ENCODE measurements at places on chromosomes 6 and 20. TPM values are rescaled to one million over a fixed set of nuclear protein-coding genes. Genes with fewer than 3 reads are reported as not detected.

GRCh38 chr20:37096415-37097041 is 731 bp upstream of the RBL1 start:
- no peak for DNase-seq

- peak; percentile 28 for DNase-seq
Observed at GRCh38 chr6:121436960-121437850, 1.8 kb downstream of the GJA1 start.

HLA-DPB1 gene
- total RNA-seq: 174 TPM

DNA sequence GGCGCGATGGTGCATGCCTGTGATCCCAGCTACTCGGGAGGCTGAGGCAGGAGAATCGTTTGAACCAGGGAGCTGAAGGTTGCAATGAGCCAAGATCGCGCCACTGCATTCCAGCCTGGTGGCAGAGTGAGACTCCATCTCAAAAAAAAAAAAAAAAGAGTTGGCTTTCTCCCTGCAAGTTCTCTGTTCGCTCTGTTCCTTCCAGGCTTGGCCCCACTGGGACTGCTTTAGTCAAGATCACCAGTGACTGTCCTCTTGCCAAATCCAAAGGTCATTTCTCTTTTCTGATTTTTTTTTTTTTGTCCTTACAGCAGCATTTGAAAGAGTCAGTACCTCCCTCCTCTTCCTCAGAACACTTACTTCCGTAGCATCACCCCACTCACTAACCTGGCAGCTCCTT is 10.8 kb upstream of the GNRH2 start:
- DNase-seq: no peak

DNA sequence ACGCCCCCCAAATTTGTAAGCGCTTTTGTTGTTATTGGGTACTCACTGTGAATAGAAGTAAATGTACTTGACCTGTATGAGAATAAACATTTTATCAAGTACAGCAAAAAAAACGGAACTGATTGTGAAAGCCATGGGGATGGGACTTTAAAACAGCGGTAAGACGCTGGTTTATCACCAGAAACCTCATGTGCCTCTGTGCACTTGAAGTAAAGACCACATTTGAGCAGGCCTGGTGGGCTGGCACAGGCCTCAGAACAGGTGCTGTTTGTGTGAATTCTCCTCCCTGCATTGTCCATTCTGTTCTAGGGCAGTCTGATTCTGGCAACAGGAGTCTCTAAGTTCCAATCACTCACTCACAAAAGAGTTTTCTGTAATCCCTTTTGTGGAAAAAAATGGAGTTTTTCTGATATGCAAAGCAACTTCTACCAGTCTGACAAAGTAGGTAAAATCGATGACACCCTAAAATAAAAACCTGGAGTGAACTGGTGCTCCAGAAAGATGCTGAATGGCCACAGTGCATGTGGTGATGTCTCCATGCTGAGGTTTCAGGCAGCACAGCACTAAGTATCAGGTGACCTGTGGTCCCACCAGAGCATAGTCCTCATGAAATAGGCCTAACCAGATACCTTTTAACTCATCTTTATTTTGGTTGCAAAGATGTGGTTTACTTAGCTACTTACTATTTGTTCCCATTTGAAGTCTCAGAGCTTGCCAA is 53.9 kb downstream of the STX7 start:
- DNase-seq: no peak

GRCh38 chr6:75349262-75349984 is 64.8 kb upstream of the TMEM30A start:
- DNase-seq: peak; percentile 31

DNA sequence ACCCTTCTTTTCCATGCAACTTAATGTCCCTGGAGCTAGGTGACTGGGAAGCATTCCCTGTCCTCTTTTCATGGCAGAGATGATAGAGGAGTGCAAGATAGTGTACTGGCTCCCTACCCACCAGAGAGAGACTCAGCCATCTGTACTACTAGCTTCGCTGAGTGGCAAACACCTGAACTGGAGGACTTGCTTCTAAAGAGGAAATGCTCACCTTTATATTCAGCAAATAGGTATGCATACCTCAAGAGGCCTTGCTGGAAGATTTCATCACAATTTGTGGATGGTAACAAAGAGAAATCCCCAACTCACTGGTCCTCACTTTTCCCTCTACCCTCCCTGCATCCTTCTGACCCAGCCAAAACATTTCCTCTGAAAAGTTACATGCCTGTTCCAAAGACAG is 124.1 kb downstream of the FOXA2 start:
- DNase-seq: no peak

PNISR gene
- total RNA-seq: 104 TPM

LRRN4 gene
- 0.43 TPM for total RNA-seq

- DNase-seq: no peak
Observed at GRCh38 chr6:82030761-82031503, 216.6 kb downstream of the IBTK start.

DNA sequence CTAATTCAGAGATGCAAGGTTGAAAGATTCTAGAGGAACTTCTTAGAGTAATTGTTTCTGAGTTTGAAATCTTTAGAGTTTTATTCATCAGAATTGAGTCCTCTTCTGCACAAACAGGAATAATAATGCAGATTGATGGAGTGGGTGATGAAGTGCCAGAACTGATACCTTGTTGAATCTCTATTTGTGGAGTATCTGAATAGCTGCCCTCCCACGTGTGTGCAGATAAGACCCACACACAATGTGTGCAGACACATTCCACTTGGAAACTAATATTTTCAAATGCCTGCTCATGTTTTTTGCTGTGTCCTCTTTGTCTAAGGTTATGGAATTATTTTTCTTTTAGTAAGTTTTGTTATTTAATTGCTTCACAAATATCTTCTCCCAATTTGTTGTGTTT is 1167.8 kb upstream of the MAP3K7 start:
- no peak for DNase-seq

RGS17 gene
- 3.5 TPM for total RNA-seq

LTB gene
- total RNA-seq: 4.9 TPM

COL11A2 gene
- 0.66 TPM for total RNA-seq

DNA sequence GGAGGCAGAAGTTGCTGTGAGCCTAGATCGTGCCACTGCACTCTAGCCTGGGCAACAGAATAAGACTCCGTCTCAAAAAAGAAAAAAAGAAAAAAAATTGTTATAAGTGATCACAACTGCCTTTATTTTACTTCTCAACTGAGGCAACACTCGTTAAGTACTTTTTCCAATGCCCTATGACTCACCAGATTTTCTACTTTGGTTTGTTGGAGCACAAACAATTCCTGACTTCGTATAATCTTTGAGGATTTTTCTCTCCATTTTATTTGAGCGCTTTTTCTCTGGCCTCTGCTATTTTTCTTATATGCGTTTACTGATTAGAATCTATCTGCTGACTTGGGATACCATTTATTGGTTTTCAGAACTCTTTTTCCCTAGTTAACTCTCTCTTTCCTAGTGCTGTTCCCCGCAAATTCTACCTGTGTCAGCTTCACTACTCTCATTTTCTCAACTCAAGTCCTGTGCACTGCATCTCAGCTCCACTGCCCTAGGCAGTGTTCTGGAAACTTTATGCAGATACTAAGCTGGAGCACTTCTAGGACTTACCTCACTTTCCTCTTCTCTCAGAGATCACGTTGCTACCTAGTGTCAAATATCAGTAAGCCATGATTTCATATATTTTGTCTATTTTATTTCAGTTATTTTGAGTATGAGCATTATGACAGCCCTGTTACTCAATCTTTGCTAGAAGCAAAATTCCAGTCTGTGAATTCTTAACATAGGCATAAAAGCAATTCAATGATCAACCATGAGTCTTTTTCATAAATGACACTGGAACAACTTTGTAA is 1120.1 kb upstream of the CITED2 start:
- no peak for DNase-seq

- DNase-seq: no peak
Observed at GRCh38 chr6:90048206-90048967, 154.1 kb downstream of the GJA10 start.

PDE10A gene
- total RNA-seq: 29.0 TPM

- no peak for DNase-seq
Observed at GRCh38 chr6:14055541-14055940, 62.0 kb upstream of the CD83 start.

DNA sequence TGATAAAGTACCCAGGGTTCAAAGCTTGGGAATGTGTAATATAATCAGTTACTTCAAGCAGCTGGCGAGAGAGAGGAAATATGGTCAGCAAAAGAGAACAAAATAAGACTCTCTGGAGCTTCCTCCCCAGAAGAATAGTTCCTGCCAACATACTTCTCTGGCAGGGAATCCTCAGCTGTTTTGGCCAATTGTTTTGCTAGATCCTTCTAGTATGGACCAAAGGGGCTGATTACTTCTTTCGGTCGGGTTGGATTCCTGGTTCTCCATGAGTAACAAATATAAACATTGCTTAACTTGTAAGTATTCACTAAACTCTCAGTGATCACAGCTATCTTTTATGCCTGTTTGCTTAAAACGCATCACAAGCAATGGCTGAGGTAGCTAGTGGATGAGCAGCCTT is 31.4 kb upstream of the FBXO9 start:
- DNase-seq: no peak

DNA sequence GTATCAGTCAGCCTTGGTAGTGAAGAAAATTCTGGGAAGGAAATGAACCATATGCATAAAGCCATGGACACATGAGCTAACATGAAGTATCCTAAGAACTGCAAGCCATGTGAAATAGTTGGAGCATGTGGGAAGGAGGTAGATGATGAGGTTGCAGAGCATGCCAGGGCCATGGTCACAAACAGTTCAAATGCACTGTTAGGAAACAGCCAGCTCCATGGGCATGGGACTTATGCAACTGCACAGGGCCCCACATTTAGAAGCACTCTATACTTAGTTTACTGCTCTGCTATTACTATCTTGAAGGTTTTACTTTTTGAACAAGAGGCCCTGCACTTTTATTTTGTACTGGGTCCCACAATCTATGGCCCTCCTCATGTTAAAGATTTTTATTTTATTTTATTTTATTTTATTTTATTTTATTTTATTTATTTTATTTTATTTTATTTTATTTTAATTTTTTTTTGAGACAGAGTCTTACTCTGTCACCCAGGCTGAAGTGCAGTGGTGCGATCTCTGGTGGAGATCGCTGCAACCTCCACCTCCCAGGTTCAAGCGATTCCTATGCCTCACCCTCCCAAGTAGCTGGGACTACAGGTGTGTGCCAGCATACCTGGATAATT is 169.1 kb downstream of the IBTK start:
- no peak for DNase-seq

LCA5 gene
- 5.7 TPM for total RNA-seq

EFCAB8 gene
- 0.20 TPM for total RNA-seq

DNA sequence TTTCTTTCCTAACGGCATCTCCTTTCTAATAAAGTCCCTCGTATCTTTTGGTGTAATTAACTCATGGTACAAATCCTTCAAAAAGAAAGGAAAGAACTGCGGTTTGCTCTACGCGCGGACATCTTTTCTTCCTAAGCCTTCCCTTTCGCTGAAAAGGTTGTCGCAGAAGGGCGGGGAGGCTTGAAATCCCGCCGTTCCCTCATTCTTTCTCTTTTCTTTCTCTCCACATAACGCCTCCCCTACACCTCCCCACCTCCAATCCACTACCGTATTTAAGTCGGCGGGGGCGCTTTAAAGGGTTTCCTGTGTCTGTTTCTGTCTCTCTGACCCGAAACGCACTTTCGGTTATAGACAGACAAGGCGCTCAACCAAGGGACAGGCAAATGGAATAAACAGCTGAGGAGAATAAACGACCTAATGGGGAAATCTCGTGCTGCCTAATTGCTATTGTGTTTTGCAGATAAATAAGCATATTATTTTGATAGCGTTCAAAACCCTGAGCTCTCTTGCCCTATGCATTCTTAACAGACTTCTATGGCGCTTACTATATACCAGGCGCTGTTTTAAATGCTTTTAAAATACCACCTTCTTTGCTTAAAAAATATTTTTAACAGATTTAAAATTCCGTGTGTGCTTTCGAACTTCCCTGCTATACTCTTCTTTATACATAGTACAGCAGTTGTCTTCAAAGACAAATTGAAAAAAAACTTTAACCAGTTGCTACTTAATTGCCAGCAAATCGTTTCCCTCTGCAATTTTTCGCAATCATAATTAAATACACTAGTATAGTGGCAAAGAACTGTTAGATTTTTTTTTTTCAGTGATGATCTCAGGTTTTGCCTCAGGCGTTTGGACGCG is 2.5 kb upstream of the HEY2 start:
- DNase-seq: peak; percentile 33

TSHZ2 gene
- total RNA-seq: 42.9 TPM

- DNase-seq: no peak
Observed at GRCh38 chr6:105966481-105966880, 119.7 kb upstream of the PRDM1 start.

GRCh38 chr6:75631859-75632635 is 30.4 kb downstream of the SENP6 start:
- DNase-seq: no peak

Data from mucosa of gallbladder (tissue), 1 donor.